ENCODE measurements at places on chromosomes 13 and 19.

DNA sequence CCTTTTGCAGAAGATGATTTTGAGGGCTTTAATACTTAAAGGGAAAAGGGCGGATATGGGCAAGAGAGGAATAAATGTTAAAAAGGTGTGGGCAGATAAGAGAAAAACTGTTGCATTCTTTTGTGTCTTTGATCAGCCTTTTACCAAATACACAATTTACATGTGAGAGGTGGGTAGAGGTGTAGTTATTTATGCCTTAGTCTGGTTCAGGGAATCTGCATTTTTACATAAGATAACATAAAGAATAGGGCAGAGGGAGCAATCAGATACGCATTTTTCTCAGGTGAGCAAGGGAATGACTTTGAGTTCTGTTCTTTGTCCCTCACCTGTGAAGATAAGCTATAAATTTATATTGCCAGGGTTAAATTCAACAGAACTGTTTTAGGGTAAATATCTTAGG, 708.4 kb upstream of the SLITRK1 start:
- no peak for DNase-seq

DNA sequence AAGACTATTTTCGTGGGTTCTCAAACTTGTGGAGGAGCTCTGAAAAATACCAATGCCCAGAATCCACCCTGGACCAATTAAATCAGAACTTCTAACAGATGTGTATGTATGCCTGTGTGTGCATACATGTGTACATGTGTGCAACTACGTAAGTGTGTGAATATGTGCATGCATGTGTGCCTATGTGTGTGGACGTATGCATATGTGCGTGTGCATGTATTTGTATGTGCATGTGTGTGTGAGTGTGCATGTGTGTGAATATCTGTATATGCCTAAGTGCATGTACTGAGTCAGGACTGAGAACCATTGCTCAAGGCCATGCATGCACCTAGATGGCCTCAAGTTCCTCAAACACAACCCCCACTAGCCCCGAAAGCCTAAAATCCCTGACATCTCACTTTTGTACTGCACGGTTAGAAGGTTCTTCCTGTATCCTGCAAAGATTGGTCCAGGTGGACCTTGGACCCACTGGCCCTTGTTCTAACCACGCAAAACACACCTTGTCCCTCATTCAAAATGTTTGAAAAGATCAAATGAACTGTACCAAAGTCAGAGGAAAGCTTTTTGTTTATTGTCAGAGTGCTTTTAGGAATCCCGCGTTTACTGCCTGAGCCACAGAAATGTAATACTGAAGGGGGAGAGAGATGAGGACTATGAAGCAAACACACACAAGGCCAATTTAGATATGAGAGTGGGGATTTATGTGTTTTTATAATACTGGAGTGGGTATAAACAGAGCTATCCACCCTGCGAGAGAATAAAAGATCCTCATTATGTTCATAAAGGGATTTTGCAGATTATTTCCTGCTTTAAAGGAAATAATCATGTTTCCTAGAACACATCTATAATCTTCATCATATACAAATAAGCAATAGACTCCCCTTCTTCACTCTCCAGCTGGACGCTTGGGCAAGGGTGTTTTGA, 39.1 kb downstream of the LATS2 start:
- no peak for DNase-seq

- DNase-seq, result no peak
Measured at GRCh38 chr13:78598966-78599644, 4.2 kb downstream of the POU4F1 start.

DNA sequence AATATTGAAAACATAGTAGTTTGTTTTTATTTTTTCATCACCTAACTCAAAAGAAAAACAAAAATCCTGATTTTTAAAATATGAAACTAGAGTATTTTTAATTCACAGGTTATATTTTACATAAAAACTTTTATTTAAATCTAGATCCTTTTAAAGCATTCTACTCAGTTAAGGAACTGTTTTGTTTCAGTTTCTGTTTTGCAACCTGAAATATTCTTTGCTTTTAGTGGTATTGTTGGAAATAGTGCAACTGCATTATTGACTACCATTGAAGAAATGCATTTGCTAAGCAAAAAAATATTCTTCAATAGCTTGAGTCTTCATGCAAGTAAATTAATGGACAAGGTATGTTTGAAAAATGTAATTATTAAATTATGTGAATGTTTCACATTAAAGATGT, 43.8 kb downstream of the COG6 start:
- DNase-seq, result no peak

- no peak for DNase-seq
Measured at GRCh38 chr19:17623224-17623935, 64.8 kb downstream of the UNC13A start.

DNA sequence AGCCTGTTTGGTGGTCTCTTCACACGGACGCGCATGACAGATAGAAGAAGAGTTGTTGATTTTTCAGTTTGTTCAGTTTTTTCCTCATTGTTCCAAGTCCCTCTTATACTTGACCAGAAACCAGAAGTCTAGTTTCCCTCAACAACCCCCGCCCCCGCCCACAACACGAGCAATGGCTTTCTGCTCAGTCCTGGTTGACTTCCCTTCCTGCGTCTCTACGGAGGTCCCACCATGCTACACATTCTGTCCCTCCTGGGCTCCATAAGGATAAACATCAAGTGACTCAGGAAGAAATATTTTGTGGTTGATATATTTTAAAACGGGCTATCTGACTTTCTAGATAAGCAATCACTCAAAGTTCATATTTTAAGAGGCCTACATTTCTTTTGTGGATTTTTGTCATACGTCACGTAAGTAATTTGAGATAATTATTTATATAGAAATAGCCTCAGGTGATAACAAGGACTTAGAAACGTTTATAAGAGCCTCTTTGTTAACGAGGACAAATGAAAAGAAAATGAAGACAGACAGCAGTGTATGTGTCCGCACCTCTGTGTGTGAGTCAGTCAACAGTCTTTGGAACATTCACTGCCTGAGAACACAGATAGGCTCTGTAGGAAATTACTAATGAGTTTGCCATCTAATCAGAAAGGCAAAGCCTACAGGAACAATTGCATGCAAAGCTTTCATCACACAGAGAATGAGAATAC, 214.4 kb downstream of the RAP2A start:
- no peak for DNase-seq

DNA sequence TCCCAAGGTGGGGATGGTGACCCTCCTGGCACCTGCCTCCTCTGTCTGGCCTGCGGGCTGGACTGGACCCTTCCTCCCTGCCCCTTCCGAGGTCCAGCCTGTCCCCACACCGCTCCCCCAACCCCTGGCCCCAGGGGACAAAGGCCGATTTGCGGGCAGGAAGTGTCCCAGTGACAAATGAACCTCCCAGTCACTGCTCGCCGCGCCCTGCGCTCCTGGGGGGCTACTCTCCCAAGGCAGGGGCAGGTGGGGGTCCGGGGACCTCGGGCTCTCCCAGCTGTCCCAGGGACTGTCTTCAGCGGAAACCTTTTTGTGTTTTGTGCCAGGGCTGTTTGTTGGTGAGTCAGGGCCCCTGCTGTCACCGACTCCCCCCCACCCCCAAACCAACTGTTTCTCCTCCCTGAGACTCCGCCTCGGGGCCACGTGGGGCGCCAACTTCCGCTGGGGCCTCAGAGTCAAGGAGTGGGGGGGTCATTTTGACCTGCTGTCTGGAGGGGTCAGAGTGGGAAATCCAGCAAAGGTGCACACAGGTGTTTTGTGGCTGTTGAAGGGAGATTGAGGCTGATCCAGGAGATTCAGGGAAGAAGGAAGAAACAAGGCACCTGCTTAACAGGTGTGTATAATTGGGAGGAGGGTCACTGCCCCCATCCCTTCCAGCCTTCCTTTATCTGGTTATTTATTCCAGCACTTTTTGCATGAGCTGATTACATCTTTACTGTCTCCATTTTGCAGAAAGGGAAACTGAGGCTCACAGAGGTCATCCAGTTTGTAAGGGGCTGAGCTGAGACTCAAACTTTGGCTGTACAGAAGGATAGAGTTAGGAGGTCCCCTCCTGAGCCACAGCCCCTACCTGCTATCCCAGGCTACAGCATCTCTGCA, 831 bp downstream of the PGPEP1 start:
- peak; percentile 60 for DNase-seq

DNA sequence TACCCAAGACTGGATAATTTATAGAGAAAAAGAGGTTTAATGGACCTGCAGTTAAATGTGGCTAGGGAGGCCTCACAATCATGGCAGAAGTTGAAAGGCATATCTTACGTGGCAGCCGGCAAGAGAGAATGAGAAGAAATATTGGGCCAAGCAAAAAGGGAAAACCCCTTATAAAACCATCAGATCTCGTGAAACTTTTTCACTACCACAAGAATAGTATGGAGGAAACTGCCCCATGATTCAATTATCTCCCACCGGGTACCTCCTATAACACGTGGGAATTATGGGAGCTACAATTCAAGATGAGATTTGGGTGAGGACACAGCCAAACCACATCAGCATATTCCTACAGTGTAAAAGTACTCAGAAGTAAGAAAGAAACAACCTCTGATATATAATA, 4.7 kb upstream of the KBTBD7 start:
- no peak for DNase-seq

DNA sequence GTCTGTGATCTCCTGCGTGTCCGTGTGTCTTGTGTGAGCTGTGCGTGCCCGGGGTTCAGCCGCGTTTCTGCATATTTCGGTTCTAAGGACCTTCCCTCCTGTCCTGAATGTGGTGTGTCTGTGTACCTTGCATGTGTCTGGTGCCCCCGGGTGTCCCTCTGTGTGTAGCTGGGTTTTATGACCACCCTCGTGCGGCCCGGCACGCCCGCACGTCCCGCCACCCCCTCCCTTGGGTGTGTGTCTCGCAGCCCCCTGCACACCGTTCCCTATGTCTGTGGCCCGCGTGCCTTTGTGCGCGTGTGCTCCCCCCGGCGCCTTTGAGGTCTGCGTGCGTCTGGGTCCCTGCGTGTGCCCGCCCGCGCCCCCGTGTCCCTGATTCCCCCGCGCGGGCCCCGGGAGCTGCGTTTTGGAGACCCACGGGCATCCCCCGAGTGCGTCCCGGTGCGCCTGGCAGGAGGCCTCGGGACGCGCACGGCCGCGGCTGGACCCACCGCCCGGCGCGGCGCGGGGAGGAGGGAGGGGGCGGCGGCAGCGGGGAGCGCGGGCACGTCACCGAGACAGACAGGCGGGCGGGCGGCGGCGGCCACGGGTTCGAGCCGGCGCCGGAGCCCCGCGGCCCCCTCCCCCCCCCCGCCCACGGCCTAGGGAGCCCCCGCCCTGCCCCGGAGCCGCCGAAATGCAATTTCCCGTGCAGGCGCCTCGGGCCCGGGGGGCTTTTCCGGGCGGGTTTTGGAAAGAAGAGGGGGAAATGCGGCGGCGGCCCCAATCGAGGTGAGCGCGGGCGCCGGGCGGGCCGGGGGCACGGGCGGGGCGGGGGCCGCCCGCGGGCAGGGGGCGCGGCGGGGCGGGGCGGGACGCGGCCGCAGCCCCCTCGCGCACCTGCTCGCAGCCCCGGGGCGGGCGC, 12.0 kb upstream of the NANOS3 start:
- no peak for DNase-seq

GRCh38 chr19:45408121-45408520, 1.7 kb downstream of the POLR1G start:
- DNase-seq, result no peak

DNA sequence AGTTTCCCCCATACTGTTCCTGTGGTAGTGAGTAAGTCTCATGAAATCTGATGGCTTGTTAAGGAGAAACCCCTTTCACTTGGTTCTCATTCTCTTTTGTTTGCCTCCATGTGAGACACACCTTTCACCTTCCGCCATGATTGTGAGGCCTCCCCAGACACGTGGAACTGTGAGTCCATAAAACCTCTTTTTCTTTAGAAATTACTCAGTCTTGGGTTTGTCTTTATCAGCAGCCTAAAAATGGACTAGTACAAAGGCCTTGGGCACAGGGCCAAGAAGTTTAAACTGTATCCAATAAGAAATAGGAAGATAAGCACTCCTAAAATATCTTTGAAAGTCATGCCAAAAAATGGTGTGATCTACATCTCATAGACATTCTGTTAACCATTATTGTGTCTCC, 176.9 kb downstream of the TBC1D4 start:
- peak; percentile 59 for DNase-seq

DNA sequence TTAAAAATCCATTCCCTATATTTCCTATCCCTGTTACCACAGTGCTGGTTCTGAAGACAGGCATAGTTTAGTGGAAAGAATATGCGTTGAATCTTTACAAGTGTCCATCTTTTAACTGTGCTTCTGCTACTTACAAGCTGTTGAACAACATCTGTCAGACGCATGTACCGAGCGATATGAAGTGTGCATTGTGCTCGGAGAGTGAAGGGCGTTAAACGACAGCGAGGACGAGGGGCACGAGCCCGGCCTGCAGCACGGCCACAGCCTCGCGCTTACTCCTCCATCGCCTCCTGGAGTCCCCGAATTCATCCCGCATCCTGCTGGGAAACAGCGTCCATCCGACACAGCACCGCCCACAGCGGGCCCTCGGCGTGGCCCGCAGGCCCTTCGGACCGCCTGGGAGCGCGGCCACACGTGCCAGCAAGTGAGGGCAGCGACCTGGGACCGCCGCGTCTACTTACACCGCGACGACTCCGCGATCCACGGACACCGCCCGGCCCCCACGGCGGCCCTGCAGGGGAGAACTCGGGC, 514 bp downstream of the PCID2 start:
- peak; percentile 41 for DNase-seq

- no peak for DNase-seq
Measured at GRCh38 chr13:71395053-71395452, 472.0 kb downstream of the DACH1 start.

- no peak for DNase-seq
Measured at GRCh38 chr13:56332671-56333070, 808.0 kb upstream of the PRR20A start.

DNA sequence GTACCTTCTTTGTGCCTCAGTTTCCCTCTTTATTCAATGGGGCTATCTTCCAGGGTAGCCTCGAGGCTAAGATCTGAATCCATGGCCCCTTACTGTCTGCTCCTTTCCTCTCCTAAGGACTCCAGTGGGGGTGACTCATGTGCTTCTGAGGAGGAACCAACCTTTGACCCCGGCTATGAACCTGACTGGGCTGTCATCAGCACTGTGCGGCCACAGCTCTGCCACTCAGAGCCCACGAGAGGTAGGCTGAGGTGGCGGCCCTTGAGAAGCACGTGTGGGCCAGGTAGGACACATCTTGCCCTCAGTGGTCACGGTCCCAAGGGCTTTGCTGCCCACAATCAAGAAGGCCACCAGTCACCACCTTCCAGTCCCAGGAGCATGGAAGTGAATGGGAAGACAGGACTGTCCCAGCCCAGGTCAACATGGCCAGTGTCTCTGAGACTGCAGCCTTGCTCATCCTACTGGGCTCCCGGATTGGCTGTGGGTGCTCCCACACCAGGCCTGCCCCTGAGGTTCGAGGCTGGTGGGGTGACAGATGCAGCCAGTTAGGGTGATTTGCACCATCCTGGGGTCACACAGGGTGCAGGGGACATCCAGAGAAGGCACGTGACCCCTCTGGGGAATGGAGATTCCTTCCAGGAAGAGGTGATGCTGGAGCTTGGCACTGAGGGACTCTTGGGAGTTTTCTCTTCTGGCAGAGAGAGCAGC, 2.8 kb downstream of the TBC1D17 start:
- no peak for DNase-seq

- no peak for DNase-seq
Measured at GRCh38 chr13:85900521-85900920, 101.3 kb upstream of the SLITRK6 start.

All from heart left ventricle (tissue), 16 donors.